ENCODE measurements at places on chromosomes 6 and 20.

DNA sequence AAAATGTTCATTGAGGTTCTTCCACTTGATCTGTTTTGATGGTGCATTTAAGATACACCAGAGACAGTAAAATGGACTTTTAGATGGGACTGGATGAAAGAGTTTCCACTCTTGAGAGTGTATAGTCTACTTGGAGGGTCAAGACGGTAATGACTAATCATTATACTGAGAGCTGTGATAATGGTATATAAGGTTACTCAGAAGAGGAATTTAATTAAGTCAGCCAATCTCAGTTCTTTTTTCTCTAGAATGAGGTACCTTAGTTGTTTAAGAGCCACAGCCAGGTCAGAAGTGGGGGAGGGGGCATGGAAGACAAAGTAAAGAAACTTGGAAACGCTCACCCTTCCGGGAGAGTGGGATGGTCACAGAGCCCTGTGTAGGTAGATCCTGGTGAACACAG is 123.9 kb downstream of the MAP3K4 start:
- no peak for DNase-seq

DNA sequence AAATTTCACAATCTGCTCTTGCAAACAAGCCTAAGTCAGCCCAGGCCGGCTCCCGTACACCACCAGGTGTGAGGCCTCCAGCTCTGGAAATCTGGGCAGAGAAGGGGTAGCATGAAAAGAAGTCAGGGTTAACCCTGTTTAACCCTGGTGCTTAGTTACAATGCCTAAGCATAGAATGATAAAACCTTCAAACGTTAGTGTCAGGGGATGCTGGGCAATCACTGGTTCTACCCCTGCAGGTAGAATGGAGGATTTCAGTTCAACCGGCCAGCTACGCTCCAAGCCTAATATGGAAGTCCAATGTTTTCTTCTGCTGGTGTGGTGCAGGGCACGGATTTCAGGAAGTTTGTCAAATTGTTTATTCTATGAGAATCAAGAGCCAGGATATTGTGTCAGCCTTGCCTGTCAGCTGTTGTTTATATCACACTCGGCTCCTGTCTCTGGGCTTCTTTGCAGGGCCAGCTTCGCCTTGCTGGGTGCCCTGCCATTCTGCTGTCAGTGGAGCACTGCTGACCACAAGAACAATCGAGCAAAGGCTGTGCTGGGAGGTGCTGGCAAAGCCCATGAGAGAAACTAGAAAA is 20.2 kb upstream of the CD93 start:
- no peak for DNase-seq

DNA sequence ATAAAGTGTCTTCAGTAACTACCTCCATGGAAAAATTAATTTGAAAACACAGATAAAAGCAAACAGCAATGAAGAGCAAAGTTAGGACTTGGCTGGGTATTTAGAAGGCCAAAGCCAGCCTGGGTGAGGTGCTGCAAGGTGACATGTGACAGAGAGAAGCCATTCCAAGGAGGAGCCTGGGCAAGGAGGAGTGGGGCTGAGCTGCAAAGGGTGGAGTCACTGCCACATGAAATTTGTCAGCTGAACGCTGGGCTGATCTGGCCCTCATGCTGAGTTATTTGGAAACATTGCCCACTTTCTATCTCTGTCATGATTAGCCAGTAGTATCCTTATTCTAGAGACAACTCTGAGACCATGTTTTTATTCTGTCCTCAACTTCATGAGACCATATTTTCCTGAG is 76.3 kb downstream of the PERP start:
- DNase-seq: no peak

DNA sequence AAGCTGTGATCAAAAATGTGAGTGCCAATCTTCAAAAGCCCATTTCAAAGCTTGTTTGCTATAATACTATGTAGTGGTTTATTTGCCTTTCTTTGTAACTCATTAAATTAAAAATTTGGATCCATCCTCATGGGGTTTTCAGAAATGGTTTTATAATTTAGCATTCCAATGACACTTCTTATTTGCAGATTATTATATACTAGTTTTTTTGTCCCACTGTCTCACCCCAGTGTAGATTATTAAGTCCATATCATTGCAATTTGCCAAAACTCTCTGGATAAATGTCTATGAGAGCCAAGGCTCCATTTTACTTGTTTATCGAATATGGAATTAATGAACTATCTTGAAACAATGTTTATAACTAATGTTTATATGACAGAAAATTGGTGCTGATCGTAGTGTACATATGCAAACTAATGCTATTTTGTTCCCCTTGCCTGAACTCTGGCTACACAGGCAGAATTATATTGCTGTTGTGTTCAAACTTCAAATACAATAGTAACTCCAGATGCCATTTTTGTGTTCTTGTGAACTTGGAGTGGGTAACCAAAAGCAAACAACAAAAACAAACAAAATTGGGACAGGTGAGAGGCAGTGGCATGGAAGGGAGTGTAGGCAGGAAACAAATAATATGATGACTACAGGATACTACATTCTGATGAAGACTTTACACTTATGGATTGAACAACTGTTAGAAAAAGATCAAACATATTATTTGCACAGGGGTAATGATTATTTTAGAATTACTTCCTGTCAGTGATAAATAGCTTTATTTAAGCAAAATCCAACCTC is 307.1 kb upstream of the FLRT3 start:
- DNase-seq: no peak
